ENCODE measurements at places on chromosomes 12 and 14.
A peak's percentile ranks its signal among the peaks of the same experiment; 100 is the strongest.

DNA sequence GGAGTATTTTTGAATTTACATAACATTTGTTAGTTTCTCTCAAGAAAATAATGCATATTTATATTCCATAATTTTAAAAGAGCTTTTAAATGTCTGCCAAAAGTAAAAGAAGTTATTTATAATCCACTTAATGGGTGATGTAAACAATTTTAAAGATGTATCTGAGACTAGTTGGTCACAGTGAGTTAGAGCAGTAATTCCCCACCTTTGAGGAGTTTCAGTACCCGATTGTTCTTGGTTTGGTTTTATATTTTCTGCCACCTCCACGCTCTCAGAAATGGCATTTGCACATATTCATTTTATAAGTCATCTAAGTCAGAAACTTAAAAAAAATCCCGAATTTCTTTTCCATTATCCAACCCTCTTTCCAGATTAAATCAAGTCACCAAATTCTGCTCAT, 153.2 kb downstream of the SLC35F4 start:
- no peak for DNase-seq

DNA sequence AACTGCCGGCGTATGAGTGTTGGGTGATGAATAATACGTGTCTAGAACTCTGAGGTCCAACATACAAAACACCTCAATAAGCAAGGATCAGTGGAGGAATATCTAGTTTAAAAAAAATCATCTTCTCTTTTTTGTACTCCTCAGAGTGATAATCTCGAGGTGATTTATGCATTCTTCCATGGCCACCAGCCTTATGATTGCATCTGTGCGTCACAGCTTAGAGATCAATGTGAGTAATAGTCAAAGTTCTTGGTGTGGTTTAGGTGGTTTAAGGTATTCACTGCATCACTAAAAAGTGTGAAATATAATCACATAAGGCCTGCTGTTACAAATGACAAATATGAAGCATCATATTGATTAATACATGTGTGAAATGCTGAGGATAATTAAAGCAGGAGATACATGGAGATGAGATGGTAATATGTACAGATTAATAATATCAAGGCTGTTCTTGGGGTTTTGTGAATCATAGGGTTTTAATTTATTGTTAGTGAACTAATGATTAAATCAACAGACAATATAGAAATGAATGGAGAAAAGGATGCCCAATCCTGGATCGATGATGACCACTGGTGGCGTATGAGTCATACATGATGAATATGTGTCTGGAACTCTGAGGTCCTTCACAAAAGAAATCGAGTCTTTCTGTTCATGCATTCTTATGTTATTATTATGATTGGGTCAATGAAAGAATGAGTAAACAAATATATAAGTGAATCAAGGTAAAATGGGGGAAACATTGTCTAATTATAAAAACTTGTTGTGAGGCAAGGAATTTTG, 68.8 kb upstream of the RTL1 start:
- no peak for DNase-seq

DNA sequence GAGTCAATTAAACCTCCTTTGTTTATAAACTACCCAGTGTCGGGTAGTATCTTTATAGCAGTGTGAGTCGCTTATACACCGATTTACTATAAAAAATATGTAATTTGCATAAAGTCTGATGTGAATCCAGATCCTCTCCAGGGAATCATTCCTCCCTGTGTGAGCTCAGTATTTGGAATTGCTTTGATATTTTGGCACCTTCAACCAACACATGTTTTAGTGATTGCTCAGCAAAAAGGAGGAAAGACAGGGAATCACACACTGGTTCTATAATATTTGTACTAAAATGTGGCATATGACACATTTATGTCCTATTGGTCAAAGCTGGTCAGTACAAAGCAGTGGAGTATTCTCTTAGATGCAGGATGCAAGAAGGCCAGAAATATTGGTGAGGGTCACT, 703.9 kb upstream of the ATXN7L3B start:
- no peak for DNase-seq

DNA sequence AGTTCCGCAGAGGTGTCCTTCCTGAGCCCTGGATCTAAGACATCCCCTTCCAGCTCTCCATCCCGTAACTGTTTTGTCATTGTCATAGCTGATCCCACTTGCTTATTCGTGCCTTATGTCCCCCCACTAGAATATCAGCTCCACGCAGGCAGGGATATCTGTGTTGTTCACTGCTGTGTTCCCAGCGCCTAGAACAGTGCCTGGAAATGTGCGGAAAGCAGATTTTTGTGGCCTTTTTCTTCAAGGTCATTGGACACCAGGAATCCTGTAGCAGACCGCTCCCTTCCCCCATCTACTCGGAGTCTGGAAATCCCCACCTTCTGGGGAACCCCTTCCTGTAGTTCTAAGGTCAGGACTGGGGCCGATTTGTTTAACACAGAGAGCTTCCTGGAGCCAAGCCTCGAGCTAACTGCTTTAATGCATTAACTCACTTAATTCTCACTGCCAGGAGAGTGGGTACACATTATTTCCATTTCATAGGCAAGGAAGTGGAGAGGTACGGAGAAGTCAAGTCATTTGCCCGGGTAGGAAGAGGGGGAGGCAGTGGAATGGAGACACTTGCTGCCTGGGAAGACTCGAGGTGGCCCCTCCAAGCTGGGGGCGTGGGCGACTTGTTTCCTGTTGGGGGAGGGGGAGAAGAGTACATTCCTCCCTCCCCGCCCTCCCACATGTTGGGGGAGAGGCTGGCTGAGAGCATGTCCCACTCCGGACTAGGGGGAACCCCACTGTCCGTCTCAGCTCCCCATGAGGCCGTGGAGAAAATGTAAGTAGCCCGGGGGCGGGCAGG, 1.2 kb upstream of the SH2B3 start:
- DNase-seq: no peak

DNA sequence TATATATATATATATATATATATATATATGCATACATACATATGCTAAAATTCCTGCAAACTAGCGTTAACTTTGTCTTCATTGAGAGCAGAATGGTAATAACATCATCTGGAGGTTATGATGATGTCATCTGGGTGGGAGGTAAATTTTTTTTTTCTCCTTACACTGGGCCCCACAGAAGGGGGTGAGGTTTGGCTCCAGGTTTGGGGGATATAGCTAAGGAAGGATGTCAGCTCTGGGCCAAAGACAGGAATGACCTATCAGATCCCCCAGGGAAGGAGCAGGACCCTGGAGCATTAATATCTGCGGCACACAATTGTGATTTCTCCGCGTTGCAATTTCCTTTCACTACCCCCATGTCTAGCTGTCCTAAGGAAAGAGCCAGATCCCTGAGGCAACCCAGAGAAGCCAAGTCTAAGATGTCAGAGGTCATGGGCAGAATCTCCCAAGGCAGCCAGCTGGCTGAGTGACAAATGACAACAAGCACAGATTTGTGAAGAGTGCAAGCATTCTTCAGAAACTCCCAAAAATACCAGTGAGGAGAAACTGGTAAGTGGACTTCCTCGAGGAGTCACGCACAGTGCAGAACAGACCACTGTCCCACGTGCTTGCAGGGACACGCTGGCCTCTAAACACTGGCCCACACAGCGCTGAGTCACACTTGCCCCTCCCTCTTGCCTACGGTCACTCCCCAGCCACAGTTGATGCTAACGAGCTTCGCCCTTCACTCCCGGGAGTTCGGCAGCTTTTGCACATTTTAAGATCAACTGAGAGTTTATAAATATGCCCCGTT, 9.9 kb downstream of the UBC start:
- DNase-seq: no peak

DNA sequence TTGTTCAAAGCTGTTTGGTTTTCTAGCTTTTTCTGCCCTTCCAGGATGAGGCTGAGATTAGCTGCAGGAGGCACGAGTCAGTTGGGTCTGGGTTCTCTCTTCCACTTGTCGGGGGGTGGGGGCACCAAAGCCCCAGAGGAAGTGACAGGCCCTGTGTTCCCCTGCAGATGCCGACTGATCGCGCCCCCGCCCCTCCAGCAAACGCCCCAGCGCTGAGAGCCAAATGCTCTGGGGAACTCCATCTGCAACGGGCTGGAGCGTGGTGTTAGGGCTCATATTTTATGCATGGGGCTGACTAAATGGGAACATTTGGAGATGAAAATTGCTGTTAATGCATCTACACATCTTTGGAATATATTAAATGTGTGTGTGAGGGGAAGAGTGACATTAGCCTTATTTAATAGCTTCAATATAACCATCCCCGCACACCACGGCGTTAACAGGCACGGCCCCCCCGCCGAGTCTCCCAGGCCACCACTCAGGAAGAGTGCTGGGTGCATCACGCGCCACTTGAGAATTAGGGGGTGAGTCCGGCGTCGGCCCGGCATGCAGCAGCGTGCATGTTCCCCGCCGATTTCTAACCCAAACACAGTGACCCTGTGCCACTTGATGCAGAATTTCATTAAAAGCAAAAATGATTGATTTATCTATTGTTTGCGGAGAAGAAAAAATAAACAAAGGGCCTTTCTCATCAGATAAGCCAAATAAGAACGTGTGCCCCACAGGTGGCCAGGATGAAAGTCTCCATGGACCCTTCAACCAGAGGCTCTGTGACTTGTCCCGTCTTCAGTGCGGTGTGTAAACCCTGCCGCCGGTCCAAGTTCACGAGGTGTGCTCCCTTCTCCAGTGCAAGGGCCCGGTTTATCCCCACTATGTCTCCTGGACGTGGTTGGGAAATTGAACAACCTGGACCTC, 165.0 kb upstream of the RTL1 start:
- DNase-seq: peak; percentile 2

- no peak for DNase-seq
Observed at GRCh38 chr12:79454338-79454843, 236.4 kb downstream of the PAWR start.

GRCh38 chr12:751192-751998, 984 bp upstream of the WNK1 start:
- peak; percentile 79 for DNase-seq

- DNase-seq: no peak
Observed at GRCh38 chr12:52253391-52254179, 20.5 kb downstream of the KRT7 start.

DNA sequence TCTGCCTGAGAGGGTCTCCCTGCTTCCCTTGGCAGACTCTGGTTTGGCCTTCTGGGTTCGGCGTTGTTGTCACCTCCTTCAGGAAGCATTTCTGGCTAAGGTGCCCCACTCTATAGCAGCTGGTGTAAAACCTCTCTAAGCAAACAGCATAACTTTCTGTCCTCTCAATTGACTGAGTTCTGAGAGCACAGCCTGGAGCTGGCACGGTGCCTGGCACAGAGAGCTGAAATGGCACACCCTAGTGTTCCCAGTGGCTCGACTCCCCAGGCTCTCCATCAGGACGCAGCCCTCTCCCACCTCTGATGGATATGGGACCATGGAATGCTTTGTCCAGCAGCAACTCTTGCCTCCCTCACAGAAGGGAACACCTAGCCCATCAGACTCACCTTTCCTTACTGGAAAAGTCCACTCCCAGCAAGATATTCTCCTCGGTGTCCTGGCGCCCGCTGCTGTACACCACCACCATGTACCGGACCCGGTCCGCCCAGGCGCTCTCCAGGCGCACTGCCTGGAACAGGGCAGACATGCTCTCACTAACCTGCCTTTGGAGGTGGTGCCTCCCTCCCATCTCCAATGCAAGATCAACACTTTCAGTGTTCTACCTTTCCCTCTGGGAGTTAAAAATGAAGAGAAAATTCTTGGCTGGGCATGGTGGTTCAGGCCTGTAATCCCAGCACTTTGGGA, 40.6 kb downstream of the SSH1 start:
- no peak for DNase-seq

All from activated gamma-delta T cell treated with Interleukin-2 at 50 U/mL for 16 hours (primary cell).